H7 (cell line): ENCODE measurements at places on chromosomes 13 and 19.

DNA sequence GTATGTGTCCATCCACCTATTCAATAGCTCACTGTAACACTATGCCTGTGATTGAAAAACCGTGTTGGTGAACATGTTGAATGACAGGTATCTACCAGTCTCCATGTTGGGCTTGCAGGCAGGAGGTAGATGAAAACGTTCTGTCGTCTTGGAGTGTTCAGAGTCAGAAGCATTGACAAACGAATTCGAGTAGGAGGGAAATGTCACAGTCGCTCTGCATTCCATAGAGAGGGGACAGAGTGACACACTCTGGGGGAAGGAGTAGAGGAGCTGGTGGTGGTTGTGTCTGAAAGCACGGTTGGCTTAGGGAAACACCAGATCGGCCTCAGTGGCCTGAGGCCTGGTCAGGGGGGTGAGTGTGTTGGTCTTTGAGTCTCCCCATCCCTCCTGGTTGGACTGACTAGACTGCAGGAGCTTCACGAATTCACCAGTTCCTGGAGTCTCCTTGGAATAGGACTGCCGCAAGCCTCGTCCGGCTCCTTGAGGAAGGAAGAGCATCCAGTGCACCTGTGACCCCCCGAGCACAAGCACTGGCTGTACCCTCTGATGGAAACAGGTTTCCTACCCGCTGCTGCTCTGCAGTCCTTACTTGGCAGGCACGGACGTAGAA, 105.0 kb upstream of the C1QTNF9B start:
- no peak for DNase-seq

GRCh38 chr19:15185188-15185587, 15.6 kb downstream of the NOTCH3 start:
- peak; percentile 19 for DNase-seq

- no peak for DNase-seq
These were observed 512 bp downstream of the CC2D1A start for GRCh38 chr19:13906521-13906904.

DNA sequence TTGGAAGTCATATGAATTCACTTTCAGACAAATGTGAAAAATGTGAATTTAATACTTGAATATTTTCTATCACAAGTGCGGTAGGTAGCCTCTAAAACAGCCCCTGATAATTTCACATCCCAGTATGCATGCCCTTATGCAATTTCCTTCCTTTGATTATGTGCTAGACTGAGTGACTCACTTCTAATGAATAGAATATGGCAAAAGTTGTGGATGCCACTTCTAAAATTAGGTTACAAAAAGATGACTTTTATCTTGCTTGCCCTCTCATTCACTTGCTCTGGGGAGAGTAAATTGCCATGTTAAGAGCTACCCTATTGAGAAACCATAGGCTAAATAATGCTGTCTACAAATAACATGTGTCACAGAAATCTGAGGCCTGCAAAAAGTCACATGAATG, 402.5 kb upstream of the PCDH9 start:
- DNase-seq, result no peak

GRCh38 chr19:47512183-47512947, 2.5 kb downstream of the NAPA start:
- no peak for DNase-seq

- DNase-seq, result peak; percentile 20
These were observed 136.4 kb downstream of the PTPRS start for GRCh38 chr19:5204212-5204611.

DNA sequence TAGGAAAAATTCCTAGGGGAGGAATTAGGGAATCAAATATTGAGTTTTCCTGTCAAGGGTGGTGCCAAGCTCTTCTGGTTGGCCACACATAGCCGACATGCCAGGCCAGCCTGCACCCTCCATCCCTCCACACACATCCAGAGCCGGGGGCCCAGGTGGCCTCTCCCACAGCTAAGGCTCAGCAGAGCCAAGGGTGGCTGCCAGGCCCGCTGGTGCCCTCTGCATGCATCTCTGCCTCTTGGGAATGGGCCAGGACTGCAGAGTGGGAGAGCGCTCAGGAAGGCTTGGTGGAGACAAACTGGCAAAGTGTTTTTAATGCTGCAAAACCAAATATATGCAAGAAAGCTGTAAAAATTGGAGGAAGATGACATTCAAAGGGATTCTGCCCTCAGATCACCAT, 42.7 kb upstream of the GAS6 start:
- no peak for DNase-seq

DNA sequence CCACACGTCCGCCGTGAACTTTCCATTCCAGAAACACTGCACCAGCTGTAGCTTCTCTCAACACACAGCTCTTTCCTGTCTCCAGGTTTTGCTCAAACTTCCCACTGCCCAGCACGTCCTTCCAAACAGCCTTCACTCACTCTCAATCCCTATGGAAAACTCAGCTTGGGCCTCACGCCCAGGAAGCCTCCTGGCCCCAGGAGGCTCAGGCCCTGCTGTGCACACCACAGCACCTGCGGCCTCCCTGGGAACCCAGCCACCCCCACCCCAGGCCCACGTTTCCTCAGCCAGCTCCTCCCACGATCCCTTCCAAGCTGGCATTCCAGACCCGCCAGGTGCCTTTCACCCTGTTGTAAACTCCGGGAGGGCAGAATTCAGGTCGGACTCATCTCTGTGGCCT, 35.2 kb downstream of the C13orf46 start:
- DNase-seq, result peak; percentile 59

DNA sequence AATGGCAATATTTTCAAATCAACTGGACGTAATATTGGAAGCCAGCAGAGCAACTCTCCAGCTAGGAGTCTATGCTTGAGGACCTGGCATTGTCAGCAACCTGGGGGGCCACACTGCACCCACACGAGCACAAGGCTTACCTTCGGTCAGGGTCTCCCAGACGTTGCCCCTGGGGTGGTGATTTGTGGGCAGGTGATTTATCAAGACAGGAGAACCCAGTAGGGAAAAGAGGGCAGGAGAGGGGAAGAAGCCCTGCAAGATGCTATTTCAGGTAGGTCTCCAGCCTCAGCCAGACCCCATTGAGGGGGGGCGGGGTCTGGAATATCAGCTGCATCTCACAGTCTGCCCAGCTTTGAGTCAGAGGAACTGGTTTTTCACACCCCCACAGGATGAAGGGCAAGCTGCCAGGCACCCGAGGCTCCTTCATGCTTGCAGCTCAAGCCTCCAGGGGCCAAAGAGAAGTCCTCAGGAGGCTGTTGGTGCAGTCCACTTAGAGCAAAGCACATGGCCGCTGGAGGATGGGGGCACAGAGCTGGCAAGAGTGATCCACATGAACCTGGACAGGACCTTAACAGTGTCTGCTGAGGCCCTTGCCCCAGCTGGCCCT, 80.9 kb upstream of the UQCRFS1 start:
- DNase-seq, result no peak

GRCh38 chr19:39818626-39819097, 15.3 kb downstream of the DYRK1B start:
- no peak for DNase-seq

DNA sequence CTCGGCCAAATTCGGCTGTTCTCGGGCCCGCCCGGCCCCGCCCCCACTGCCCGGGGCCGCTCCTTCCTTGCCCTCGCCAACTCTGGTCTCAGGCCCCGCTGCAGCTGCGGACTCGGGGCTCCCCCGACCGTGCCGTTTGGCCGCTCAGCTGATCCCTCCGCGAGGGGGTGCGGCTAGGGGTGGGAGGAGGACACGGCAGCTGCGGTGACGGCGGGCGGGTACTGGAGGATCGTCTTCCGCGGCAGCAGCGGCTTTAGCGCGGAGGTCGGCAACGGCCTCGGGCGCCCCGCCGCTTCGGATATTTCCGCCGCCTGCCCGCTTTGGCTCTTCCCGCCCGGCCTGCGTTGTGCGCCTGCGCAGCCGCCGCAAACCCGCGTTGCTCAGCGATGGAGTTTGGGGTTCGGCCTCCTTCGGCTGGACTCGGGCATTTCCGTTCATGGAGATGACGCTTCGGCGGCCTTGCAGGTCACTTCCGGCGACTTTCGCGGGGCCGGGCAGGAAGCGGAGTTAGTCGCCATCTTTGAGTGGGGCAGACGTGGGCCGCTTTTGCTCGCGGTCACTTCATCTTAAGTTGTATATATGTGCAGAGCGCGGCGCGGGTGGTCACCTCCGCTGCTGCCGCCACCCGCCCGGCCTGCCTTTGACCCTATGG, 338 bp upstream of the UBE2M start:
- DNase-seq, result peak; percentile 98

DNA sequence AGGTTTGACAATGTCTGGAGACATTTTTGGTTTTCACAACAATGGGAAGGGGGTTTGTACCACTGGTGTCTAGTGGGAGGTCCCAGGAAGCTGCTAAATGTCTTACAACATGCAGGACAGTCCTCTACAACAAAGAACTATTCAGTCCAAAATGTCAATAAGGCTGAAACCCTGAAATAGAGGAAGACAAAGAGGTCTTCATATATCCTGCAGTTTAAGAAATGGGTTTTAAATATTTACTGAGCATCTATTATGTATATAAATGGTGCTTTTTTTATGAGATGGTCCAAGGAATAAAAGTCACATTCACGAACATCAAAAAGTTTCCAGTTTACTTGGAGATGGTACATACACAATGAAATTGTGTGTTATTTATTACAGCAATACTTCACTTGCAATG, 107.3 kb downstream of the AKAP11 start:
- DNase-seq, result no peak

DNA sequence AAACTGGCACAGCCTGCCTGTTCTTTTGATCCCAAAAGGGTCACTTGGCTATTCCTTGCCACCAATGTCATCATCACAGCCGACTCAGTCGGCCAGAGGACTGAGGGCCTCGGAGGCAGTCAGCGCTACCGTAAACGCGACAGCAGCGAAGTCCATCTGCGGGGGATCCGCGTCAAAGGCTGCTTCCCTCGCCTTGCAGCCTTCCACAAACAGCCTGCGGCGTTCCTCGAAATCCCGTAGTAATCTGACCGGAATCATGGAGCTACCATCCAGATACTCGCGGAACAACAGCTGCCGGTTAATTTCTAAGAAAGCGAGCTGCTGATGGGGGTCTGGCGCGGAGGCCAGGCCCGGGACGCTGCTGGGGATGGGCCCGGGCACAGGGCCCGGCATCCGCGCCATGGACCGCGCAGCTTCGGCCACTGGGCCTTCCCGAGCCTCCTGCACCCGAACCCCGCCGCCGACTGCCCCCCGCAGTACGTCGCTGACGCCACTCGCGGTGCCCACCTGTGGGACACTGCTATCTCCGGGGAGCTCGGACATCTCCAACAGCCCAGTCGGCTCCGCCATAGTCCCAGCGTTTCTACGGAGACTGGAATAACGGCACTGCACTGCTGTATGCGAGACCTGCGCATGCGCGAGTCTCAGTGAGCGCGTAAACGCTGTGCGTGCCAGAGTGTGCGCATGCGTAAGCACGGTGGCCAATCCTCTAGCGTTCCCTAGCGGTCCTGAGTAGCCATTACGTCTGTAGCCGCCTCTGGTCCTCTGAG, at the start of gene EID2B:
TSS of gene EID2B (minus strand) at position 620 of the 770 bp plus-strand sequence. CDS start at position 570, 50 bp downstream.
- peak; percentile 95 for DNase-seq

DNA sequence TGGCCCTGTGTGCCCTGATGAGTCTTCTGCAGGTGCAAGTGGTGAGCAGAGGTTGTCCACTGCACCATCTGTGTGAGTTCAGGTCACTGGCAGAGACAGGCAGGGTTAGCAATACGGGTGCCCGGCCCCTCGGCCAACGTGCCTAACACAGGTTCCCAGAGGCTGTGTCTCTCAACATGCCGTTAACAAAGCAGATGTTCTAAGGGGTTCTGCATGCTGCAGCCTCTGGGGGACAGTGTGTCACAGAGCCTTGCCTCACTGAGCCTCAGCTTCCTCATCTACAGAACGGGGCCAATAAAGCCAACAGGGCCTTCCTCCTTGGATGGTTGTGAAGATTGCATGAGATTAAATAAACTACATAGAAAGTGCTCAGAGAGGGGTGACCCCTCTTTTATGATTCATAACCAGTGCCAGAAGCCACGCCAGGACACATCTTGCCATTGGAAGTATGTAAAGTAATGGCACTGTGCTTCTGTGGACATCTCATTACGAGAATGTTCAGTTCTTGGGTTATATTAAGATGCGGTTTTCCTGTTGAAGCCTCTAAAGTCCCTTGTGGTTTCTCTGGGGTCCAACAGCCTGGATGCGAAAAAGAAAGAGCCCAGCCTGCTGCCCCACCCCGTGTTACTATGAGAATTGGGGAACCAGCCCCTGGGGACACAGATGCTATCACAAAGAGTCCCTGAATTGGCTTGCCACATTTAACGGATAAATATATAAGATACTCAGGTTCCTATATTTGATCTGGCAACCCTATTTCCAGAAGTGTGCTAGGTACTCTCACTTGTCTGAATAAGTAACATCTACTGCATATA, 11.2 kb upstream of the ARHGEF18 start:
- no peak for DNase-seq

DNA sequence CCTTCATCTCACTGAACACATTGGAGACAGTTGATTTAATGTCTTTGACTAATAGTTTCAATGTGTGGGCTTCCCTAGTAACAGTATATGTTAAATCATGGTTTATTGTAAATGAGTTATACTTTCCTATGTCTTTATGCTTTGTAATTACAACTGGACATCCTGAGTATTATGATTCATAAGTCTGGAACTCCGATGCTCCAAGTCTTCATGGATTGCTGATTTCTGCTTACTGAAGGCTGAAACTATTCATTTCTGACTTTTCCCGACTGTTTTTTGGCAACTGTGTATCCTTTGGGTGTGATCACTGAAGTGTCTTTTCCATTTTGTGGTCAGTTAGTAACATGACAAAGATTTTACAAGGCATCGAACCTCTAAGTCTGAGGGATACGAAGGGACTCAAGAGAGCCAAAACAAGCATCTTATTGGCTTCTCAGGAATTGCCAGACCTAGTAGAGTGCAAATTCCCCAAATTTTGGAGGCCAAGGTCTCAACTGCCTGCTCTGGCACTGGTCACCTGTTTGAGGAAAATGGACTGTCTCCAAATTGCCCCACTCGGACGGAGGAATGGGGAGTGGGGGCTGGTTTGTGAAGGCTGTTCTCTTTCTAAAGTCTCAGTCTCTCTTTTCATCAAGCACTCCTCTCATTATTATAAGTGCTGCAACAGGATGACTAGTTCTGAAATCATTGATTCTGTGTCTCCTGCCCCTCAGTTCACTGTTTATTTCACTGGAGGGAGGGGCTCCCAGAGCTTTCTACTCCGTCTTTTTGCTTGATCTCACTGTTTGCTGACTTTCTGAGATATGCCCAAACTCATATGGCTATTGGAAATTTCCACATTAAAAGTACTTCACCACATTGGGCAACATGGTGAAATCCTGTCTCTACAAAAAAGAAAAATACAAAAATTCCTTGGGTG, 20.2 kb upstream of the CD70 start:
- no peak for DNase-seq

- peak; percentile 89 for DNase-seq
These were observed 7.6 kb downstream of the KANK3 start for GRCh38 chr19:8335343-8336071.

- no peak for DNase-seq
These were observed 22.1 kb downstream of the ATP7B start for GRCh38 chr13:51988988-51989618.

- DNase-seq, result no peak
These were observed 43.1 kb upstream of the AMER2 start for GRCh38 chr13:25215253-25215575.

DNA sequence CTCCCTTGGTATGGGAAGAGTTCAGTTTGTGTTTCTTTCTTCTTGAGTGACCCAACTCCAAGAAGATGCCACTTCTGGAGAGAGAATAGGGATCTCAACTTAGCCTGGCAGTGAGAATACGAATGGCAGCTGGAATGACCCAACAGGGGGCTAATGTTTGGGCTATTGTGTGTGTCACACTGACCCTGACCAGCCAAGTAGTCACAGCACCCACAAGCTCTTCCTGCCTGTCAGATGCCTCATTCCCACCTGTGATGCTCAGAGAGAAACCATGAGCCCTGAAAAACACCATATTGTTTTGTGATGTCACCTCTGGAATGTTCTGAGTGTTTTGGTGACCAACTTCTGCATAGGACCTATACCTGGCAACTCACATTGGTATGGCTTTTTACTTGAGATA, at the start of gene CBY2:
TSS of gene CBY2 (plus strand) at position 233 of the 400 bp plus-strand sequence. CDS start at position 304, 71 bp downstream.
- DNase-seq, result no peak

GRCh38 chr13:94192431-94192975, 287.0 kb downstream of the DCT start:
- DNase-seq, result peak; percentile 43
